Cortex of kidney (tissue), 1 donor: ENCODE measurements at places on chromosomes 3 and 15.

GRCh38 chr15:55800216-55800615 is 57.3 kb upstream of the PRTG start:
- no peak for DNase-seq

DNA sequence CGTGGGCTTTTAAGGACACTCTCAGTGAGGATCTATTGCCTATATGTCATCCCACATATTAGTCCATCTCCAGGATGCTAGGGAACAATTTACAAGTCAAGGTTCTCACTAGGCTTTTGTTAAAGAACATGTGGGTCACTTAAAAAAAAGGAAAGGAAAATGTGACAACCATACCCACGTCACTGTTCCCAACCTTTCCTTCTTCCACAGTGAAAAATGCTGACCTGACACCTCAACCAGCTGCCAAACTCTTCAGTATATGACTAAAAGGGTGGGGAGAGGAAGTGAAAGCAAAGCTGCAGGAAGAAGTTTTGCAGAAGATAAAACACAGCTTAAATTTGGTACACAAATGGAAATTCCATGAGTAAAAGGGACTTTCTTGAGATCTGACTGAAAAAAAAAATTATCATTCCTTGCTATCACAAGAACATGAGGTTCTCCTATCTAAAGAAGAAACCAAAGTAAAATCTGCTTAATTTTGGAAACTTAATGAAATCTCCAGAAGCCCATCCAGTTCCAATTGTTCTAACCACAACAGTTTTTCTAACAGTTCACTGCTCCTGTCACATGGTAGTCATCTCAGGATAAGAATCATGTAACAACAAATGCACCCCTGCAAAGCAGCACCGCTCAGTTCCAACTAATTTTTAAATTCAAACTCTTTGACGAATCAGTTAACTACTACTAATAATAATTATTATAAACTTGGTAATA is 117.0 kb upstream of the TSPAN3 start:
- DNase-seq = no peak

DNA sequence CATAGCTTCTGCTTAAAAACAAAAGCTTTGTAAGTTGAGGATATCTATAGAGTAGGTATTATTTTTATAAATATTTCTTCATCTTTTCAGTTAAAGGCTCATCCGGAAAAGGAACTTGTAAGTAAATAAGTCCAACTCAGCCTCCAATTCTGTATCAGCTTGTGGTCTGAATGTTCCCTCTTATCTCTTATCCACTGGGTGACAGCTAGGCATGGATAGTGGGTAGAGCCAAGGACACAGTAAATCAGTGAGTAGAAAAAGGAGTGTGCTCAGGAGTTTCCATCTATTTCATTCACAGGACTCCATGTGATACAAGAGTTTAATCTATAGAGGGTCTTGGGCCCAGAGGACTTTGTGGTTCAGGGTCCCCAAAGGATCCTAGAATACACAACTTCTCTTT is 50.9 kb downstream of the FRMD5 start:
- DNase-seq = no peak

DNA sequence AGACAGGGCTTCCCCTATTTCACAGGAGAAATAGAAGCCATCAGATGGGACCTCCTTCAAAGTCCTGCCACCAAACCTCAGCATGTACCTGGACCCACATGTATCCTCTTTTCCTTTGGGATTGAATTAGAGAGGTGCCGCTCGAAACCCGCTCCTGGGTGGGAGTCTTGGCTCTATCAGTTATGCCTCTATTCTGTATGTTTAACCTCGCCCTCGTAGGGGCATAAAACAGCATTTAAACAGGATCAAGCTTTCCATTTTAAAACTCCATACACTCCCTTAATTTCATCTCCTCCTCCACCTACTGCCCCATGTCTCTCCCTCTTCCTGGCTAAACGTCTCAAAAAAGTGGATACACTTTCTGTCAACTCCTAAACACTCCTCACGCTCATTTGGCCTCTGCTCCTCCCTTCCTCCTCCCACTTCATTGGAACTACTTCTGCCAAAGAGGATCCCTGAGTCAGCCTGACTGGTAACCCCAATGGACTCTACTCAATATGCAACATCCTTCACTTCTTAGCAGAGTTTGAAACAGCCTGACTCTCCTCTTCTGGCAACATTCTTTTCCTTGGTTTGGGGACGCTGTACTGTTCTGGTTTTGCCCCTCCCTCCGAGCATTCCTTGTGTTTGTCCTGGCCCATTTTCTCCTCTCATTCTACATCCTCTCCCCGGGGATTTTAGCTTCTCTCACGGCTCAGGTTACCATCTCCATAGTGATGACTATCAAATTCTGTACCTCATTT is 23.0 kb upstream of the MUC20 start:
- no peak for DNase-seq

GRCh38 chr15:75738014-75738646 is 25.5 kb upstream of the CSPG4 start:
- no peak for DNase-seq

DNA sequence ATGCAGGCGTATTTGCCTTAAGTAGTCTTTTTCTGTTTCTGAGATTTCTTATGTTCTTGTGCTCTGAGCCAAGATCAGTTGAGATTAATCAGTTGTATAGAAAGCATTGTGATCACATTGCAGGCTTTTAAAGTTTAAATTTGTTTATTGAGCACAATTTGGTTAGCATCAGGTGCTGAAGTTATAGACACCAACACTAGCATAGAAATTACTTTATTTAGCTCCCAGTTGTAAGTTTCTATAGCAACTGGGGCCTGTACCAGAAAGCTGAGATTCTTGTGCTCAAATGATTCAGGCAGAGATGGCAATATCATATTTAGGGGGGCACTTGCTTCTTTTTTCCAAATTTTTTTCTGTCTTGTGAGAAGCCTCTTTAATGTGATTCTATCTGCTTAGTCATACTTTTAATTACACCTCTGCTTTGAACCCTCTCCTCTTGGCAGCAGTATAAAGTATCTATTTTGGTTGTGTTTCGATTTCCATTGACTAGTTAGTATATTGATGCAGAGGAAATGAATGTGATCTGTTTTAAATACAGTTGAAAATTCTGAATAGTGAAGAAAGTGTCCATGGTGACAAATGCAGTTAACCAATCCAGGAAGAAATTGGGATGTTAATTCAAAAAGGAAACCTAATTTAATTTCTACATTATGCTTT is 241.7 kb upstream of the GBE1 start:
- no peak for DNase-seq

DNA sequence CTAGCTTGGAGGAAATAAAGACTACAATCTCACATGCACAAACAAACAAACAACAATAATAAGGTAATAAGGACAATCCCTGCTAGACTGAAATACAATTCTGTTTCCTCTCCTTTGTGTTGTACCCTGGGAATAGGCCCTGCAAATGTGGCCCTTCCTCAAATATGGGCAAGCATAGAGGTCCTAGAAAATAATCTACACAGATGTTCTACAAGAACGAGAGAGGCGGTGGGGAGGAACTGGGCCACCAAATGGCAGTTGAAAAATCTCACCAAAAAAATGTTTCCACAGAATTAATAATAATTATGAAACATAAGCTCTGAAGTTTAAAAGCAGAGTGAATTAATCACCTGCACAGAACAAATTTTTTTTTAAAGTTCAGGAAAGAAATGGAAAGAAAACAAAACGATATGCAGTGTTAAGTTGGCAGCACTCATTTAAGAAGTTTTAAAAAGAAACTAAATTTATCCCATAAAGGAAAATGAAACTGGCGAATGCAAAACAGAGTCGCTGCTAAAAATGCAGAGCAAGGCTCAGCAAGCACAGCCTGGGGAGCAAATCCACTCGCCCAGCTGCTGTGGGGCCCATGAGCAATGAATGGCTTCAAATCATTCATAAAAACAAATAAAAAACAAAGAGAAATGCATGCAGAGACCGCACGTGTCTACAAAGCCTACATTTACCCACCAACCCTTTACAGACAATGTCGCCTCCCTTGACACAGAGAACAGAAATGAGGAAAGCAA is 475.4 kb downstream of the OCA2 start:
- no peak for DNase-seq

- DNase-seq = no peak
Measured at GRCh38 chr15:93327364-93327763, 238.4 kb upstream of the RGMA start.

GRCh38 chr3:53579636-53580035 is 85.2 kb downstream of the CACNA1D start:
- DNase-seq = no peak

DNA sequence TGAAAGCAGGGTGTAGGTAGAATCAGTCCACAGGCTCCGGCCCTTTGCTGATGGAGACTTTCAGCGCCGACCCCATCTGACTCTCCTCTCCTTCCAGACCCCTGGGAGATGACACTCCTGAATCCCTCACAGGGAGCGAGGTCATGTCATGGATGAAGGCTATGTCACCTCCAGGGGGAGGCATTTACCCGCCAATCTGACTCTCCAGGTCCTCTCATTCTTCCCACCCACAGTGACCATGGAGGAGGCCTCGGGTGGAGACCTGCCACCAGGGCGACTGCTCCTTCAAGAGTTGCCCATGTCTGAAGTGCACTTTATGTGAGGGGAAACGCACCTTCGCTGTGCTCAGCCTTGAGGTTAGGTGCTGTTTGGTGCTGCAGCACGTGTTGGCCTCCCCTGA is 112.7 kb downstream of the KLF13 start:
- no peak for DNase-seq

DNA sequence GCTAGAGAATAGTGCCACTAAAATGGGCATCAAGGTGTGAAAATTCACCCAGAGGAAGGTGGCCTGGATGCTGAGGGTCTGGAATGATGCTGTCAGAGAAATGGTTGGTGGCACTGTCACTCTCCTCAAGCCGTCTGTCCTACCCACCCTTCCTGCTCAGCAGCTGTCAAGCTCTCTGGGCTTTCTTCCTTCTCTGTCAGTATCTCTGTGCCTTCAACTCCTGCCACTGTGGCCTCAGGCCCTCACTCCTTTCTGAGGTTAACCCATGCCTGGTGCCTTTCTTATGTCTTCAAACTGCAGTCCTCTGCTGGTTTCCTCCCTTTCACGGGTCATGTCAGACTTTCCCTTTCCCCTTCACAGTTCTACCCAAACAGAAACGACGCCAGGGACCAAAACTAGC is 4.4 kb downstream of the MYO5C start:
- no peak for DNase-seq

- DNase-seq = no peak
Measured at GRCh38 chr15:29364426-29365078, 94.9 kb upstream of the NSMCE3 start.

DNA sequence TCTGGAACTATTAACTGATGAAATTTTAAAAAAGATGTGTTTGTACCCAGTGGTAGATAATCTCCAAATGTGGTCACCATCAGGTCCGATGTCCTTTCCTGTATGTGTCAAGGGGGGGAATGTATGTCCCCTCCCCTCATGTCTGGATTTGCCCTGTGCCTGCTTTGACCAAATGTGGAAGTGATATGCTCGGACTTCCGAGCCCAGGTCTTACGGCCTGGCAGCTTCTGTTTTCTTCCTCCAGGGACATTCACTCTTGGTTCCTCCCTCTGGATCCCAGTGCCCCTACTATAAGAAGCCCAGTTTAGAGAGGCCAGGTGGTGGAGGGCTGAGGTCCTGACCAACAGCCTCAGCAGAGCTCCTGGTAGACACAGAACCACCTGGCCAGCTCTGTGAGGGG is 75.5 kb downstream of the CCR1 start:
- no peak for DNase-seq

DNA sequence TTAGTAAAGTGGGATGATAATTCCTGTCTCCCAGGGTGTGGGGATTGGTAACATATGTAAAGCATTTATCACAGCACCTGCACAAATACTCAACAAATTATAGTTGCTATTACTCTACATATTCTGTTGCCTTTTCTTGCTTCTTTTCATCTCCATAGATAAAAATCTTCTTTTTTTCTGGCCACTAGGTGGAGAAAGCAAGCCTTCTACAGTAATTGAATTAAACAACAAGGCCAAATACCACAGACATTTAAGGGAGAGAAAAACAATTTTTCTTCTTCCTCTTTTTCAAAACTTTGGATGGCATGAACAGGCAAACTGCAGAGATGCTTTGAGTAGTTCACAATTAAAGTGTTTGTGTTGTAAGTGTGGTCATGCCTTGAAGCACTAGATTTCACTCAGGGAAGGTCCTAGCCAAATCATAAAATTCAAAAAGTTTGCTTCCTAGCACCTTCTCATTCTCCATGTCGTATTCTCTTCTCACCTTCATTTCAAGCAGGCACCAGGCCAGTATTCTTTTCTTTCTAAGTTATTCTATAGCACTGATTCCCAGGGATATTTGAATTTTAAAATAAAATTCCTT is 493.4 kb upstream of the TGFBR2 start:
- DNase-seq = no peak

- DNase-seq = no peak
Measured at GRCh38 chr3:41106691-41107090, 92.6 kb upstream of the CTNNB1 start.

- no peak for DNase-seq
Measured at GRCh38 chr3:120450600-120451271, at the start of gene FSTL1. Gene FSTL1, minus strand, starts transcription at chr3:120450992. Its CDS starts 246 bp downstream, at chr3:120450746.

DNA sequence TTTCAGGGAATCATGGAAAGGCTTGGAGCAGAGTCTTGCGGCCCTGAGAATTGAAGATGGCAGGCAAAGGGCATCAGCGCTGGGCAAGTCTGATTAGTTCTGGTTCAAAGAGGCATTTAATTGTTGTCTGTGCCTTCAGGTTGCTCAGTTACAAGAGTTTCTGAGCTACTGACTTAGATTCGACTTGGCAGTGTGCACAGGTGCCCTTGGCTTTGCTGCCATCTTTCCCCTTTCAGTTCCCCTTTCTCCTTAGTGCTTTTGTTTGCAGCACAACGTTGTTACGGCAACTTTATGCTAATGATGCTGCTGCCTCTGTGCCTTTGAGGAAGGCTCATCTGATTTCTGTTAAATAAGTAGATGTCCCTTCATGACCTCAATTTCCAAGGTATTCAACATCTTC is 12.5 kb downstream of the P2RY14 start:
- DNase-seq = no peak

GRCh38 chr15:41957021-41957897 is 15.1 kb downstream of the EHD4 start:
- no peak for DNase-seq

DNA sequence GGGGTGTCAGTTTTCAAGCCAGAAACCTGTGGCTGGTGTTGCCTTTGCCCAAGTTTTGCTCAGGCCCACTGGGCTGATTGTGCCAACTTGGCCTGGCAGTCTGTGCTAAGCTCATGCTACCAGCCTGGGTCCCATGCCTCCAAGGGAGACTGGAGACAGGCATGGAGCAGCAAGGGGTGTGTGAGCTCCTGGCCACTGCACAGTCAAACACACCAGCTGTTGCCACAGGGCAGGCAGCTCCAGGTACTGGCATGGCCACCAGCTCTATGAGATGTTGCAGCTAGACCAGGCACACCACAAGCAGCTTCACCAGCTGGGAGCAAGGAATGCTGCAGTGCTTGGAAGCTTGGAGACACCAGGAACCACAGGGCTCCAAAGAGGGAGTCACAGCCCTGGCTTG is 638.8 kb downstream of the PLOD2 start:
- no peak for DNase-seq
